ENCODE measurements at places on chromosomes 1 and 21. TPM values are rescaled to one million over a fixed set of nuclear protein-coding genes. Genes with fewer than 3 reads are reported as not detected.
A peak's percentile ranks its signal among the peaks of the same experiment; 100 is the strongest.

DNA sequence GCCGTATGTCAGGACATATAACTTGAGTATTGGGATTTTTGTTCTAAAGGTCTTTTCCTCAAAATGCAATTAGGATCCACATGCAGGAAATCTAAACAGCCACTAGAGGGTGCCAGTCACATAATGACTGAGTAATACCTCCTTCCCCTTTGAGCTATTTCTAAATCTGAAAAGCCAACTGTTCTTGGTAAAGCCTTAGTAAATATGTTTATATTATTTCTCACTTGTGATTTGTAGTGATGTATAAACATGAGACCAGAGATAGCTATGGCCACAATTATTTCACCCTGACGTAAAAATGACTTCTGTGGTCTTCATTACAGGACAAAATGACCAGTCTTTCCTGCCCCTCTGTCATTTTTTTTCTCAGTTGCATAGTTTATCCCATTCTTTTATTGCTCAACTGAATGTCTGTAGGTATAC is 41.0 kb upstream of the DR1 start:
- no peak overlapping the region for H3K4me3 ChIP-seq
- no peak overlapping the region for H3K27ac ChIP-seq
- no peaks in the 10 kb centered on the region for H3K36me3 ChIP-seq
- no peaks in the 10 kb centered on the region for H3K4me1 ChIP-seq
- no peaks in the 10 kb centered on the region for H3K27me3 ChIP-seq

GRCh38 chr1:23616292-23616824 is 57.1 kb upstream of the ID3 start:
- H3K27me3 ChIP-seq, result no peaks in the 10 kb centered on the region
- peaks cover 37% of the 10 kb centered on the region for H3K4me1 ChIP-seq

GRCh38 chr1:31943546-31944184 is 5.5 kb upstream of the PTP4A2 start:
- peak overlapping the region; percentile 53 for H3K4me3 ChIP-seq
- no peak for DNase-seq
- H3K4me1 ChIP-seq, result peaks cover 35% of the 10 kb centered on the region
- peak overlapping the region; percentile 95 for H3K27ac ChIP-seq
- no peaks in the 10 kb centered on the region for H3K27me3 ChIP-seq

LRRIQ3 gene
- total RNA-seq, result not detected

MAN1C1 gene
- total RNA-seq, result 10.7 TPM

DNA sequence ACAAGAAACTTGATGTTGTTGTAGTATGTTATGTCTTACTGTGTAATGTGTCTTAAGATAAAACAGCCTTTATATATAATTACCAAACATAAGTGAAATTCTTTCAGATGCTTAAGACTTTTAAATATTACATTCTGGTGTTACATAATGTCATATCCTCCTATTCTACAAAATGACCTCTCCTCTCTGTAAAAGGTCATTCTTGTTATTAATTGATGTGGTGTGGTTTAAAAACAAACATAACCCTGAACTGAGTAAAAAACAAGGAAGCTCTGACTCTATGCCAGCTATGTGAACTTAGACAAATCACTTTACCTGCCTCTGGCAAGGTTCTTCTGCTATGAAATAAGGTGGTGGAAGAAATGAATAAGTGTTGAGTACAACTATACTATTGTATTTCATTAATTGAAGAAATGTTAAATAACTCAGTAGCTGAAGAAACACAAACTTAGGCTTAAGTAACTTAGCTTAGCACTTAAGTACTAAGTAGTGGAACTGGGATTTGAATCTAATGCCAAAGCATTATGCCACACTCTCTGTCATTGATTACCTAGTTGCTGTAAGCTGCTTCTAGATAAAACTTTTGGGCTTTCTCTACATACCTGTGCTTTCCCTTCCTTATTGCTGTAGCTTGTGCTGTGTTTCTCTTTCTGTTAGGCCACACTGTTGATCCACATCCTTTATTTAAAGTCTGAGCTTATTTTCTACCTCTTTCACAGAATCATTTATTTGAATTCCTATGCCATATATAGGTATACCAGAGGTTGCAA is 859 bp upstream of the ANGPTL1 start:
- H3K27ac ChIP-seq, result peak overlapping the region; percentile 34
- no peak for DNase-seq
- no peak overlapping the region for H3K4me3 ChIP-seq
- no peaks in the 10 kb centered on the region for H3K4me1 ChIP-seq
- H3K36me3 ChIP-seq, result no peaks in the 10 kb centered on the region

GRCh38 chr1:68229650-68230483 is 2.5 kb downstream of the WLS start:
- H3K27me3 ChIP-seq, result no peaks in the 10 kb centered on the region
- no peak for DNase-seq
- H3K4me1 ChIP-seq, result no peaks in the 10 kb centered on the region
- no peaks in the 10 kb centered on the region for H3K36me3 ChIP-seq
- H3K27ac ChIP-seq, result no peak overlapping the region
- peak overlapping the region; percentile 84 for H3K4me3 ChIP-seq

- no peak for DNase-seq
- no peak overlapping the region for H3K27ac ChIP-seq
- H3K36me3 ChIP-seq, result no peaks in the 10 kb centered on the region
- H3K4me3 ChIP-seq, result no peak overlapping the region
These were observed 42.0 kb downstream of the UBIAD1 start for GRCh38 chr1:11314959-11315358.

DNA sequence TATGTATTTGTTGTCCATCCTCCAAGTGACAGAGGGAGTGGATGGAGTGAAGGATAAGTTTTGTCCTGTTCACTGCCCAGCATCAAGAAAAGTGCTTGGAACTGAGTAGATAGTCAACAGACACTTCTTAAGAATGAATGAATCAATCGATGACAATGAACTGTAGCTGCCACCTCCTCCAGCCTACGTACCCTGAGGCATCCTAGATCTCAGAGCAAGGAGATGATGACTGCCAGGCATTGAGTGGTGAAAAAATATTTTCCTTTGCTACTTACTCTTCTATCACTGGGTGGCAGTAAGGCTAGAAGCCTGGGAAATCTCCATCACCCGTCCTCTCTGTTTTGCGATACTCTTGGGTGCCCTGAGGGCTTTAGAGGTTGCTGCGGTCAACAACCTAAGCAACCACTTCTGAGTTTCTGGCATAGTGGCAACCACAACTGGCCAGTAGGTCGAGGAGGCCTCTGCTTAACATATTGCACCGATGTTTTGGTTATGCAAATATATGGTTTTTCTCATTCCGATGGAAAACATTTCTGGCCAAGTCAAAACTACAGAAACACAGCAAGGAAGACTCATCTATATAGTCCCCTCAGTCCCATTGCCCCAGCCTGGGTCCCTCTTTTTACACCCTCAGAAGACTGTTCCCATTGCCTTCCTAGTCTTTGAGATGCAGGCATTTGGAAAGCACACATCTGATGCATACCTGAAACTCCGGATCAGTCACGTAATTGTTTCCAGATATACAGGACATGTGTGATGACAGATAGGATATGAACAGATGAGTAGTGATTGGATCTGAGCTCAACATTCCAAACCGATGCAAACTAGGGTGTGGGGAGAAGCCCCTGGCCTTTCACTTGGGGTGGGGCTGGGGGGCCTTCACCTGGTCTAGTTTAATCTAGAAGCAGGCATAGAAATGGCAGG is 136.8 kb downstream of the RUNX1 start:
- DNase-seq, result no peak
- no peak overlapping the region for H3K27ac ChIP-seq
- peaks cover 4% of the 10 kb centered on the region for H3K4me1 ChIP-seq
- H3K4me3 ChIP-seq, result no peak overlapping the region
- H3K36me3 ChIP-seq, result no peaks in the 10 kb centered on the region
- H3K27me3 ChIP-seq, result no peaks in the 10 kb centered on the region

GRCh38 chr21:38326429-38326828 is 69.6 kb downstream of the KCNJ15 start:
- DNase-seq, result no peak
- H3K27me3 ChIP-seq, result no peaks in the 10 kb centered on the region
- no peaks in the 10 kb centered on the region for H3K36me3 ChIP-seq
- H3K27ac ChIP-seq, result no peak overlapping the region
- no peaks in the 10 kb centered on the region for H3K4me1 ChIP-seq
- H3K4me3 ChIP-seq, result no peak overlapping the region

GRCh38 chr1:189289346-189289745 is 1188.3 kb downstream of the BRINP3 start:
- no peaks in the 10 kb centered on the region for H3K27me3 ChIP-seq
- no peak overlapping the region for H3K4me3 ChIP-seq
- no peaks in the 10 kb centered on the region for H3K4me1 ChIP-seq
- no peaks in the 10 kb centered on the region for H3K36me3 ChIP-seq
- no peak overlapping the region for H3K27ac ChIP-seq

GRCh38 chr1:43066578-43066977 is 105.5 kb downstream of the EBNA1BP2 start:
- no peaks in the 10 kb centered on the region for H3K36me3 ChIP-seq
- no peak overlapping the region for H3K27ac ChIP-seq
- H3K4me1 ChIP-seq, result peaks cover 9% of the 10 kb centered on the region
- no peak for DNase-seq
- H3K4me3 ChIP-seq, result no peak overlapping the region
- no peaks in the 10 kb centered on the region for H3K27me3 ChIP-seq

GRCh38 chr1:240813720-240814119 is 201.8 kb upstream of the GREM2 start:
- H3K4me3 ChIP-seq, result no peak overlapping the region
- DNase-seq, result no peak
- no peaks in the 10 kb centered on the region for H3K4me1 ChIP-seq
- H3K36me3 ChIP-seq, result no peaks in the 10 kb centered on the region
- H3K27me3 ChIP-seq, result no peaks in the 10 kb centered on the region

DNA sequence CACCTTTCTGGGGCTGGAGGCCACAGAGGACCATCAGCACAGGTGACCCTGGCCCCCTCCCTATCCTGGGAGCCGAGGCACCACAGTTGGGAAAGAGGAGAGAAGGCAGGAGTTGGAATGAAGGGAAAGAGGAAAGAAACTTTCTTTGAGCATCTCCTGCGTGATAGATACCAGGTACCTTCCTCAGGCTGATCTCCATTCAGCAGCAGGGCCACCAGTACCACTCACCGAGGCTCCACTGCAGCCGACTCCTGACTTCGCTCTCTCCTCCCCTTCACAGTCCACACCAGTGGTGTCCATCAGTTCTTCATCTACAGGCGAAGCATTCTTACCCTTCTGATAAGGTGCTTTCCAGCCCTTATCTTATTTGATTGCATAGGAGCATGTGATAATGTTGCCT is 55.3 kb downstream of the LGR6 start:
- H3K4me3 ChIP-seq, result no peak overlapping the region
- H3K36me3 ChIP-seq, result no peaks in the 10 kb centered on the region
- H3K4me1 ChIP-seq, result no peaks in the 10 kb centered on the region
- no peaks in the 10 kb centered on the region for H3K27me3 ChIP-seq
- no peak overlapping the region for H3K27ac ChIP-seq

Data from Peyer's patch (tissue), 4 donors.